HEK293T (cell line): ENCODE measurements at places on chromosomes 6 and 20.

DNA sequence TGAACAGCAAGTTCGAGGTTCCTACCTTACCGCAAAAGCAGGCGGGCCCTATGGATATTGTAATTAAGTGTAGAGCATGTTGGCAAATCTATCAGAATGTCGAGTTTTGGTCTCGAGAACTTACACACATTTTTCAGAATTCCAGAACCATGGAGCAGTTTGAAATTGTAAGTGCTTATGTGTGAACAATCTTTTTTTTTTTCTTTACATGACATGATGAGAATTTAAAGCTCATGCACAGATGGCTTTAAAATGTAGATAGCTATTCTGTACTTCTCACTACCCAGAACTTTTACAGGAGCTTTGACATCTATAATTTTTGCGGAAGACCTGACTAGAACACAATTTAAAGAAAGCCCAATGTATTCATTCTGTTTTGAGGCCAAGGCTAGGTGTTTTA, 117.8 kb upstream of the RSPO3 start:
- DNase-seq: no peak

DNA sequence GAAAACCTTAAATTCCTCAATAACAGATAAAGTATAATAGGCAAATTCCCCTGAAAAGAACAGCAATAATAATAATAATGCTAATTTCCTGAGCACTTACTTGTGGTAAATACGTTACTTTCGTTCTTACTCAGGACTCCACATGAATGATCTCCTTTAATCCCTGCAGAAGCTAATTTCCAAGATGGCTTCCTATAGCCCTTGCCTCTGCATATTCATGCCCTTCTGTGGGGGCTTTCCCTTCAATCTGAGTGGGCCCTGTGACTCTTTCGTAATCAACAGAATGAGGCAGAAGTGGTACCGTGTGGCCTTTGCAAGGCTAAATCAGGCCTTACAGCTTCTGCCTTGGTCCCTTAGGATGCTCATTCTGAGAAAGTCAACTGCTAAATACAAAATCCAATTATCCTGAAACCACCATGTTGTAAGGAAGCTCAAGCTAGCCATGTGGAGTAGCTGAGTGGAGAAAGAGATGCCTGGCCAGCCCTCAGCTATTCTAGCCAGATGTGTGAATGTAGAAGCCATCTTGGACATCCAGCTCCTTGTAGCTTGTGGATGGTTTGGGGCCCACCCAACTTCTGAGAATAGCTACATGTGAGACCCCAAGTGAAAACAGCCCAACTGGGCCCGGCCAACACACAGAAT, 50.5 kb downstream of the MCUR1 start:
- DNase-seq: no peak

DNA sequence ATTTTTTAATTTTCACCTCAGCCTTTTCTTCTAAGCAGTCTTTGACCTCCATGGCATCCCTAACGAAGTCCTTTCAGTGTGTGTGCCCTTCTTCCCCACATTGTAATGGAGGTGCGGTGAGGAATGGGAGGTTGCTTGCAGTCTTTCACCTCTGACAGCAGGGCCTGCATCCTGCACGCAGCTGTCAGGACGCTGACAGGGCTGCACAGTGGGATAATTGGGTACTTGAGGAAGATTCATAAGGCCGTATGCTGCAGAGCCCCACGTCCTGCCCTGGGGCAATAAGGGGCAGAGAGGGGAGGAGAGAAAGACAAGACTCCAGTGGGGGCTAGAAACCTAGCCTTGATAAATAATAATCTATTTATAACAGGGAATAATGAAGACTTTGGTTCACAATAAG, 184.7 kb downstream of the SAMD5 start:
- no peak for DNase-seq

GRCh38 chr20:63433351-63433750, 39.1 kb downstream of the KCNQ2 start:
- DNase-seq: no peak

GRCh38 chr6:52049252-52050050, 38.0 kb downstream of the PKHD1 start:
- DNase-seq: peak; percentile 44

DNA sequence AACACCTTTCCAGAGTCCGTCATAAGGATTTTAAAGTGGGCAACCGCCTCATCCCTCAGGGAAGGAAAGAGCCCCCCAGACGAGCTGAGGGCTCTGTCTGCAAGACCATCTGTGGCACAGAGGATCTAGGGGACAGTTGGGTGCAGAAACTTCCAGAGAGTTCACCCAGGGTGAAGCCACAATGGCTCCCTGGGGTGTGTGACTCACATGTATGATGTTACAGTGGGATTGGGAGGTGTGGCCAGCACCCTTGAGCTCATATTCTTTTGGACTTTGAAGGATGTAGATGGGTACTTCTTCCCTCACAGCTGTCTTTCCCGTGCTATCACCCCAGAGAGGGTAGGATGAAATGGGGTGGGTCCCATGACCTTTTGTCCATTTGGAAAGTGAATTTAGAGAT, 95.5 kb downstream of the NCR2 start:
- no peak for DNase-seq

DNA sequence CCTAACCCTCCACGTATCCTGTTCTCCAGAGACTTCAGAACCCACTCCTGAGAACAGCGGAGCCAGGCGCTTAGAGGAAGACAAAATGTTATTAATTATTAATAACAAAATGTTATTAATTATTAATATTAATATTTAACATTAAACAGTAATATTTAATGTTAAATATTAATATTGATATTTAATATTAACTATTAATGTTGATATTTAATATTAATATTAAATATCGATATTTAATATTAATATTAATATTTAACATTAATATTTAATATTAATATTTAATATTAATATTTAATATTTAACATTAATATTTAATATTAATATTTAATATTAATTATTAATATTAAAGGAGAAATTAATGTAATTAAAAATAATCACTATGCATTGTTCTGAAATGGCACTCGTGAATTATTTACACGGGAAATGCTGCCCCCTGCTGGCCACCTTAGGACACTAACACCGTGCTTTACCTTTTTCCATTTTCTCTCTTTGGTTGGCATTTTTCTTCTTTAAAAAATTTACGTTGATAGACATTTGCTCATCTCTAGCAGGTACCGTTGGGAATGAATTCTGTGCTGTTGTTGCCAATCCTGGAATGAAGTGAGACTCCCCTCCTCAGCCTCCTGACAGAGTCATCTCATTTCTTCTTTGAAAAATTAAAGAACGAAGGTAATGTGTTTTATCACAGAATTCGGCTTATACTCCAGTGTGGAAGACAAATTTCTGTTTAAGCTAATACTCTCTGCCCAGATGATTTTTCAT, 7.5 kb upstream of the GGTLC1 start:
- peak; percentile 23 for DNase-seq

DNA sequence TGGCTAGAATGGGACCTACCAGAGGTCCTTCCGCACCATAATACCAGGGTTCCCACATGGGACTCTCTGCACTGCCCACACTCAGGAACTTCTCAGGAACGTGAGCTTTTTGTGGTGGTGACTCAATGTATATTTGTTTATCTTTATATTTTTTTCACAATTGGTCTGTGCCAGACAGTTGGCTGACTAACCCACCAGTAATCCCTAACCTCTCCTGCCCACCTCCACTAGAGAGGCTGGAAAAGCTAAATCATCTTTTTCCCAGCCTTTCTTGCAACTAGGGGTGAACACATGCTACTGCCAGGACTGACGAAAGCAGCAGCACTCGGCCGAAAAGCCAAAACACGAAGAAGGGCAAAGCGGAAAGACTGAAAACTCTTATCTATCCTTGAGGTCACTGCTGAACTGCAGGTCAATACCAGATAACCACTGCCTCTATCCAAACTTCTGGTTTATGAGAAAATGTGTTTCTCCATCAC, 112.9 kb downstream of the TRERF1 start:
- DNase-seq: no peak

DNA sequence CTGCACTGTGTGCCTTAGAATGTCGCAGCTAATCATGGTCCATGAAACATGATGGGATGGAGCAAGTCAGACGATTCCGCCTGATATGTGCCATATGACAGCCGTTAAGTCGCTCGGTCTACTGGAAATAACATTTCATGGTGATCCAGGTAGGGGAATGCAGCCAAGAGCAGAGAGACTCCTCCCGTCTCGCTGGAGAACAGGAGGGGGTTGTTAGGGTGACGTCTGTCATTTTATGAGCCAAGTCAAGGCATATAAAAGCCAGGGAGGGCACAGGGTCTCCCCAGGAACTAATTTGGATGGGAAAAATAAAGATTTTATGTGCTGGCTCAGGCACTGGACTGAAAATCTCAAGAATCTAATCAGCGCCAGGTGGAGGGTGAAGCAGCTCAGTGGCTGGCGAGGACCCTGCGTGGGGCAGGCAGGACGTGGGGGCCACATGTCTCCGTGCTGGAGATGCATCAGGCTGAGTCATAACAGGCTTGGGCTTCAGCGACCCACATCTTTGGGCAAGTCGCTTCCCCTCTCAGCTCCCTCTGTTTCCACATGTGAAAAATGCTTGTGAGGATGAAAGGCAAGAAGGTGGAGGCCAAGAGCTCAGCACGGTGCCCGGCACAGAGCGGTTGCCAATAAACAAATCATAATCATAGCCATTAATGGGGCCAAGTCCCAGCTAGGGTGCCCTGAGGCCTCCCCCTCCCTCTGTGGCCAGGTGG, 234.6 kb downstream of the ANKRD60 start:
- no peak for DNase-seq

DNA sequence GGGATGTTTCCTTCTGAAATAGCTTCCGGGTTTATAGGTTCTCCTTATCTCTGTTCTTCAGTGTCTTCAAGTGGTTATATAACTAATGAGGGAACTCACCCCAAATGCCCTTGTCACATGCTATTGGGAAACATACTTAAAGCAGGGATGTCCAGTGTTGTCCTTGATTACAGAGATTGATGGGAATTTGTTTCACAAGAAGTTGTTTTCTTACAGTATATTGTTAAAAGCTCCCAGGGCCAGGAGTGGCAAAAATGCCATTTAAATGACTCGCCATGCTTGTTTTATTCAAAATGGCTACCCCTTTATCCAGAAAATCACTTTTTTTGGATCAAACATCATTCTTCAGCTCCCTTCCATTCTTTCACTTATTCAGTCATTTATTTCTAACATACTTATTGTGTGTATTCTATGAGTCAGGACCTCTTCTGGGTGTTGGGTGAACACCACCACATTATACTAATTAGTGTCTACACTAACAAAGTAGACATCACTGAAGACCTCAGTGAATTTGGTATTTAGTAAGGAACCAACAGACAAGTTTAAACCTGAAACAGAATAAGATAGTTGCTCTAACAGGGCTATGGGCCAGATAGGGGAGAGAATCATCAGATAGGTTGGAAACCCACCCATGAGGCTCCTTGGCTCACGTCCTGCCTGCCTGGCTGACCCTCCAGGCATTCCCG, 791.1 kb downstream of the MAFB start:
- no peak for DNase-seq

GRCh38 chr6:43923376-43924221, 153.6 kb downstream of the VEGFA start:
- no peak for DNase-seq

- peak; percentile 27 for DNase-seq
Observed at GRCh38 chr6:75794954-75795739, 46.1 kb downstream of the MYO6 start.

GRCh38 chr20:9342651-9343050, 171.7 kb upstream of the LAMP5 start:
- no peak for DNase-seq

DNA sequence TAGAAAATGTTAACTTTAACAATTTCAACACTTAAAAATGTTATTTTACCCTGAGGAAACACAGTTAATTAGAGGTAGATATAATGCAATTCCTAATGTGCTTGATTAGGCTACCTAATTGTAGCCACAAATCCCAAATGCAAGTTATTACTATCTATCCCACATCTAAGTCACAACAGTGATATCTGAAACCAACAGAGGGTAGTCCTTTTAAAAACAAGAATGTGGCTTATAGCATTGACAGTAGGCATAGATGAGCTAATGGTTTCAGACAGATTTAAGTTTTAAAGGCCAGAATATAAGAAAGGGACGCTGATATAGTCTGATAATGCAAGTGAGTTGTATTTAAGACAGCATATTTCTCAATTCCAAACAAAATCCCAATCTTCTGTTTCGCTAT, 23.0 kb downstream of the PLN start:
- DNase-seq: no peak

DNA sequence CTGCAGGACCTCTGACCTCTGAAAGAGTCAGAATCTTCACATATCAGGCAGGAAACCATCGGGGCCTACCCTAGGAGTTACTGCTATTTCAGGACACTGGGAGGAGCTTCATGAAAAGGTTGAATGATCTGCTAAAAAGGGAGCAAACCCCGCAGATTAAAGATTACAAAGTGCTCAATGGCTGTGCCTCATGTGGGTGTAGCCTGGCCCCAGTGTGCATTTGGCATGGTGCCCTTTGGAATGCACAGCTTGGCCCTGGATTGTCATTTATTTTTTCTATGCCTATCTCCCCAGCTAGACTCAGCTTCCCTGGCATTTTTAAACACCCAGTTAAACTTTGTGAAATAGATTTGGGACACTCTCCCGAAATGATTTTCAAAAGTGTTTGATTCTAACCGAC, 368.5 kb upstream of the SPTLC3 start:
- DNase-seq: no peak

GRCh38 chr20:8536262-8536618, 404.2 kb downstream of the PLCB1 start:
- DNase-seq: no peak

GRCh38 chr20:24382743-24383142, 86.7 kb upstream of the SYNDIG1 start:
- no peak for DNase-seq

DNA sequence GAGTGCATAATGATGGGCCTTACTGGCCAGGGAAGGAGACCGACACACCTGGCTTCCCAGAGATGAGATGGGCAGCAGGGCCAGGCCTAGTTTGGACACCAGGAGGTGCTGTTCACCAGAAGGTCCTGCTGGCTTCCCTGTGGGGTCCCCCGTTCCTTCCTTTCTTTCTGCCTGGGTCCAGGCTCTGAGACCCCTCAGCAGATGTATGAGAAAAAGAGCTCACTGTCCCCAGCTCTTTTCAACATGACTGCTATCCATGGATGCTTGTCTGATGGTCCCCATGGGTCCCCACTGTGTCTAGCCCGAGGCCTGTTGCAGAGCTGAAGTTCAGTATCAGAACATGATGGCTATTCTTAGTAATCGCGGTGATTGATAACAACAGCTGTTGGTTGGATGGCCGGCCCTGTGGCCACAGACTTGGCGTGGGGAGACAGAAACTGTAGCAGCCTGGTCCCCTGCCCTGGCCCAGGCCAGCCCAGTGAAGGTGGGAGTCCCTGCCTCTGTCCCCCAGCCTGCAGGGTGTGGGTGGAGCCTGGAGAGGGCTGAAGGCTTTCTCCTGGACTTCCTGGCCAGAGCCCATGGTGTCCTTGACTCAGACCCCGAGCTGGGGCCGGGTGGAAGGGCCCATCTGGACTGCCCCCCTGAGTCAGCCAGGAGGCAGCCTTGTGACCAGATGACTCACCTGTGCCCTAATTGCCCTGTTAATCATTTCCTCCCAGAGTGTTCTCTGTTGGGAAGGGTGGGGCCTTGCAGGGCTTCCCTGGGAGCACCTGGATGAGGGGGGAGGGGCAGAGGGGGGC, 9.9 kb upstream of the BAK1 start:
- DNase-seq: peak; percentile 65

DNA sequence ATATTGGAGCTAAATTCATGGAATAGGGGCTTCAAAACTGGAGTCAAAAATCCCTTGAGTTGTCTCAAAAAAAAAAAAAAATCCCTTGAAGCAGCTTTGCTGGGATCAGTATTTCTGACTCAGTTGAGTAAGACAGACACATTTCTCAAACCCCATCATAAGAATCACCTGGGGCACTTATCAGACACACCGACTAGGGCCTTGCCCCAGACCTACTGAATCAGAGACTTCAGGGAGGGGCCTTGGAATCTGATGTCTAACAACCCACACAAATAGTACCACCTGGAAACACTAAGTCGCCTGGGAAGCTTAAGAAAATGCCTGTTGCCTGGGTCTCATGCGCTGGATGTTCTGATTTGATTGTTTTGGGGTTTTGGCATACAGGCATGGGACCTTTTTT, 44.9 kb upstream of the RNF144B start:
- DNase-seq: no peak
